Stimulated activated CD4-positive, alpha-beta T cell treated with anti-CD3 and anti-CD28 coated beads, Interleukin-1b, Interleukin-23, amount 100 ng/mL, for 1 hour (primary cell): ENCODE measurements at places on chromosomes 1 and 21.

- DNase-seq, result no peak
Observed at GRCh38 chr1:209404577-209404976, 178.9 kb upstream of the CAMK1G start.

GRCh38 chr1:221563476-221563921, 178.4 kb downstream of the DUSP10 start:
- DNase-seq, result no peak

DNA sequence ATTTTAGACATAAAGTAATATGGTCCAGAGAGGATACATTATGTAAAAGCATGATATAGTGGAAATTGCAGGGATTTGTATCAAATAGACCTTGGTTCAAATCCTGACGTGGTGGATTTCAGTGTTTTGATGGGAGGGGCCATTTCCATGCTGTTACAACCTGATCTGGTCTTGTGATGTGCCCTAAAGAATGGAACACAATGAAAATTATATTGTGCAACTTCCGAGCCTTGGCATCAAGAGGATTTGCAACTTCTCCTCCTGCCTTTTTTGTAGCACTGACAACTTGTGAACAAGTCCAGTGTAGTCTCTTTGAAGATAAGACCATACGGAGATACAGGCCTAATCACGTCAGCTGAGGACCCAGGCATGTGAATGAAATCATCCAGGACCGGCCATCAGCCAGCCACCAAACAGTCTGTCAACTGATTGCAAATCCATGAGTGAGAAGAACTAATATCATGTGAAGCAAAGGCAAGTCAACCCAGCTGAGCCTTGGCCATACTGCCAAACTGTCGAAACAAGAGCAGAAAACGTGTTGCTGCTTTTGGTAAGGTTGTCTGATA, 412.1 kb downstream of the DPYD start:
- no peak for DNase-seq

- no peak for DNase-seq
Observed at GRCh38 chr1:14371771-14372497, 226.6 kb upstream of the KAZN start.

DNA sequence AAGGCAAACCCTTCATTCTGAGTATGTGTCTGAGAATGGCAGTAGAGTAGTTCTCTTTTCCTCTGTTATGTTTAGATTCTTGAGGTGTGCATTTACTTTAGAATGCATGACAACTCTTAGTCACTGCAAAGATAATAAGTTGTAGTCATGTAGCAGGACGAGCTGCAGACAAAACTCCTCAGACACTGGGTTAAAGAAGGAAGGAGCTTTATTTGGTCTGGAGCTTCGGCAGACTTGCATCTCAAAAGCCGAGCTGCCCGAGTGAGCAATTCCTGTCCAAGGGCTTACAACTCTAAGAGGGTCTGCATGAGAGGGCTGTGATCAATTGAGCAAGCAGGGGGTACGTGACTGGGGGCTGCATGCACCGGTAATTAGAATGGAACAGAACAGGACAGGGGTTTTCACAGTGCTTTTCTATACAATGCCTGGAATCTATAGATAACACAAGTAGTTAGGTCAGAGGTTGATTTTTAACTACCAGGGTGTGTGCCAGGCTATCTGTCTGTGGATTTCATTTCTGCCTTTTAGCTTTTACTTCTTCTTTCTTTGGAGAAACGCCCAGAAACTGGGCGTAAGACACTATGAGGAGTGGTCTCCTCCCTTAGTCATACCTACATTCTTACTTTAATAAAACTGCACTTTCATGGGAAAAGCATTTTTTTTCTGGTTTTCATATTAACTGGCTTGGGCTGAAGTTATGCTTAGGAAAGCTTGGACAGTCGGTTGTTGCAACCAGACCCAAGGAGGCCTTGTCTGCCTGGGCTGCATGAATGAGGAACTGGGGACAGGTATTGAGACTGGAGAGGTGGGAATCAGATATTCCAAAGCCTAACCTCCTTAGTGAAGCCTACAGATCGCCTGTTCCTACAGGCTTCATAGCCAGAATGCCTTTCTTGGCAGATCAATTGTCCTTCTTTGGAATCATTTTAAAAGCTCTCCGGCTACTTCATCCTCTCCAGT, 115.1 kb downstream of the RHOU start:
- DNase-seq, result no peak

DNA sequence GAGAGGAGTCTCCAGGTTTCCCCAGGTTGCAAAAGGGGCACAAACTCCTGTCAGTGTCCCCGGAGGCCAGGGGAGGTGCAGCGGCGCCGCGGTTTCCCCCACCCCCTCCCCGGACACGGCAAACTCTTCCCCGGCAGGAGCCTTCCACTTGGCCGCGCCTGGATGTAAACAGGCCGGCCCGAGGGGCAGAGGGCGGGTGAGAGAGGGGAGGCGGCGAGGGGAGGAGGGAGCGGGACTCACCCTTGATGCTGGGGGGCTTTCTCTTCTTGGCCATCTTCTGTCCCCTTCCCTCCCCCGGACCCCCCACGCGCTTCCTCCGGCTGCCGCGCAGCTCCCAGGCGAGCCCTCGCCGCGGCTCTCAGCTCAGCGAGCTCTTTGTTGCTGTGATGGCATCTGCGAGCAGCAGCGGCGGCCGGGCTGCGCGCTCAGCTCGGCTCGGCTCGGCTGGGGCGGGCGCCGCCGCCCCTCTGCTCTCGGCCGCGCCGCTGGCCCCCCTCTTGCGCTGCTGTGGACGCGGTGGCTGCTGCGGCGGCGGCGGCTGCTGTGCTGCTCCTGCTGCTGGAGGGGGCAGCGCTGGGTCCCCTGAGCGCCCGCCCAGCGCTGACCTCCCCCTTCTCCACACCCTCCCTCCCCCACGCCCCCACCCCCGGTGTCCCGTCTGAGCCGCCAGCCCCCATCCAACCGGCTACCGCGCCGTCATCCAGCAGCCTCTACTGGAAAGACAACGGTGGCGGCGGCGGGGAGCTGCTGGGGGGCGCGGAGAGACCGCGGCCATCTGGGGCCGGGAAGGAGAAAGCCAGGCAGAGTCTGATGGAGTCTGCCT, 4.9 kb upstream of the SLC44A5 start:
- DNase-seq, result no peak

DNA sequence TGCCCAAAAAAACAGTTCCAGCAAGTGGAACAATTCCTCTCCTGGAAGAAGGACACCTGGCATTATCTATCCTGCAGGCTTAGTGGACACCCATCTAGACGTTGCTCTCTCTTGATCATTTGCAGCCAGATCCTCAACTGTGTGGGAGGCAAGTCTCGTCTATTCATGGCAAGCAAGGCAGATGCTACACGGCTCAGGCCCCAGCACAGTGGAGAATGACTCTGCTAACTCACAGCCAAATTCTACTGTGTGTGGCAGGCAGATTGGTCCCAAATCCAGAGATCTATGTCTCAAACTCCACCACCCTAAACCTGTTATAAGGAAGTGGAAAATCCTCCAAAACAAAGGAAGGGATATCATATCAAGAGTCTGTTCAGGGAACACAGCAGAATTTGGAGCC, 7.0 kb downstream of the TNNT2 start:
- no peak for DNase-seq

GRCh38 chr1:161738627-161739287, 10.8 kb upstream of the DUSP12 start:
- DNase-seq, result no peak

GRCh38 chr1:229949500-229949899, 117.5 kb upstream of the GALNT2 start:
- no peak for DNase-seq

- DNase-seq, result no peak
Observed at GRCh38 chr1:150534002-150534401, 15.2 kb upstream of the ADAMTSL4 start.

- DNase-seq, result no peak
Observed at GRCh38 chr1:89527256-89527655, 2.6 kb downstream of the LRRC8B start.

DNA sequence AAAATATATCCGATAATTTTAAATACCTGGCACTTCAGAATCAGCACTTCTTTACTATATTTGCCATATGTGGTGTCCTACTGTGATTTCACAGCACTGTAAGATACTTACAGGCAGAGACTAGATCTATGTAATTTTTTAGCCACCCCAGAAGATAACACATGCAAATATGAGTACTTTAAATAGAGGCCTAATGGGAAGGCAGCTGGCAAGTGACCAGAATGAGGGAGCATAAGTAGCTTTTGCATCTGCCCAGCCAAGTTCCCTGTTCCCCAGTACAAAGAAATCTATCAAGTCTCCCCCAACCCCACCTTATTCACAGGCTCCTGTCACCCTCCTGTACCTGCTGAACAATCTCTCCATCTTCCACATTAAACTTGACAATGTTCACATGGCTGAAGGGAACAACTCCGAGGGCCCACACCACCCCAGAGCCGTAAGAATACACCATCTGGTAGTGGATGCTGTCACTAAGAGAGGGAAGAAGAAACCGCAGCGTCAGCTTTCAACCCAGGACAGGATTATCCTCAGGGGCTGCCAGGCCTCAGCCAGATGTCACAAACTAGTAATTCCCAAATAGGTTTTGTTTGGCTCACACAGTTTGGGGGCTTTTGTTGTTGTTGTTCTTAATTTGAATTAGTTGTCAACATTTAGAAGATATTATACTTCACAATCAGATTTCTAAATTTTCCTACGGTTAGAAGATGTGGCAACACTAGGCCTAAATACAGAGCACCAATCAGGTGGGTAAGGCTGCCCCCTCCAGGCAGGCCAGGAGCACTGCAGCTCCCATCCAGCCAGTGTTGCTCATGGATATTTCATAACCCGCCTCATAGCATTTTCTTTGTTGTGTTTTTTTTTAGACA, 10.4 kb downstream of the EMC1 start:
- DNase-seq, result peak; percentile 54

DNA sequence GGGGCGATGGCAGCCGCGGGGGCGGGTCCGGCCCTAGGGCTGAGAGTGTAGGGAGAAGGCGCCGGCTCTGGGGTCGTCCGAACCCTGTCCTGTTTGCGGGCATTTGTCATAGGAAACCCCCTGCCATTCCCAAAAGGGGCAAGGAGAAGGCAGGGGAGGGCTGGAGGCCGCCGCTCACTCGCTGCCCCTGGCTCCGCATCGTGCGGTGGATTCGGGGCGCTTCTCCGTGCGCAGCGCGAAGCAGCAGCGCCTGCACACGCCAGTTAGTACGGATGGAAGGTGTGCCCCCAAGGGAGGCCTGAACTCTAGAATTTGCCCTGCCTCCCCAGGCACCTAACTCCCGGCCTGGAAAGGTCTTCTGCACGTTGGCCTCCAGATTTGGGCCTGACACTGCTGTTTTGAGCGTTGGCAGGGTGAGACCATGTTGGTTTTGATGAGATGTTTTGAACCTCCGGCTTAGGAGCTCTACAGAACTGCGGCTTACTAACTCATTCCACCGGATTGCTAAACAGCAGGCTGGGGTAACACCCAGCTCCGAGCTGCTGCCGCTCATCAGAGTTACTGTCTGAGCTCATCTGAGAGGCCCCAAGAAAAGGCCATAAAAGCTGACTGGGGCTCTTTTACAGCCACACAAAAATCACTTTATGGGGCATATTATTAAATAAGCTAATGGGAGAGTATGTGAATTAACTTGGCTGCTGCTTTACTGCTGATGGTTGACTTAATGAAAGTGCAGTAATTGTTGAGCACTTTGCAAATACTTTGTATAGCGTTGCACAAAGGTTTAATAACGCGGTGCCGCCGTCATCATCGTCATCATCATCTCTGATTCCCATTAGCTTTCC, 987 bp downstream of the GPR137B start:
- no peak for DNase-seq

DNA sequence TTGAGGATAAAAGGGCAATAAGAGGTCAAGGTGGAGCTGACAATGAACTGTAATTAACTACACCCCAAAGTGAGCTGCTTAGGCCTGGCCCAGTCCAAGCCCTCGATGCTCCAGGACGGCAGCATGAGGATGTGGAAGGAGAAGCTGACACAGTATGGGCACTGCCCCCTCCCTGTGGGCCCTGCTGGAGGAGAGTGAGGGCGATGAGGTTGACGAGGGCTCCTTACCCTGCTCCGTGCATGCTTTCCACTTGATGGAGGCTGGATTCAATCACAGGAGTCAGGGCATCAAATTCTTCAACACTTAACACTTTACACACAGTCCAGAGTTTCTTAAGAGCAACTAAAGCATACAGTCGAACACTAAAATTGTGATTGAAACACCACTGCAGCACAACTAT, 32.4 kb downstream of the COA6 start:
- DNase-seq, result no peak

- DNase-seq, result no peak
Observed at GRCh38 chr1:25562101-25562927, 18.9 kb downstream of the LDLRAP1 start.
